Activated T-helper 1 cell treated with Interleukin-2 at 50 U/mL for 16 hours (primary cell): ENCODE measurements at places on chromosomes 1 and 21.

DNA sequence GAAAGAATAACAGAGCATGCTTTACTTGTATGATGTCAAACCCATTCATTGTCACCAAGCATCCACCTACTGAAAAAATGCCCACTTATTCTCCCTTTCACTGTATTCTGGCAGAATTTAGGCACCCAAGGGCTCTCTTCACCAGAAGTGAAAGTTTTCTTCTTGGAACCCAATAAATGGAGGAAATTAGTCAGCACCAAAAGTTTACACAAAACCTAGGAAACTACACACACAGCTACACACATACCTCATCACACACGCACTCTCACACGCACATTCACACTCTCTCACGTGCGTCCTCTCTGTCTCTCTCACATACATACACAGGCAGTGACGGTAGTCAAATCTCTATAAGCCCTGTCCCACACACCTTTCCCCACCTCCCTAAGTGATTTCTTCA is 37.6 kb downstream of the MCOLN2 start:
- DNase-seq, result no peak

DNA sequence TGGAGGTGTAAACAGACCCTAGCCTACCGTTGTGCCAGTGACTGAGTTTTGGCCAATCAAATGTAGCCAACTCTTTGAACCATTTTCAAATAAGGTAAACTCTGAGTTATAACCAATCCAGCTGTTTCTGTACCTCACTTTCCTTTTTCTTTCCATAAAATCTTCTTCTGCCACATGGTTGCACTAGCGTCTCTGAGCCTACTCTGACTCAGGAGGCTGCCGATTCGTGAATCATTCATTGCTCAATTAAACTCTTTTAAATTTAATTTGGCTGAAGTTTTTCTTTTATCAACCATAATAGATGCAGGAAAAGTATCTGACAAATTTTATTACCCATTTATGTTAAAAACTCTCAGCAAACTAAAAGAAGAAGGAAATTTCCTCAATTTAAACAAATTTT is 111.5 kb upstream of the LYPLAL1 start:
- no peak for DNase-seq

- no peak for DNase-seq
Observed at GRCh38 chr1:91201176-91201575, 179.3 kb upstream of the ZNF644 start.

- DNase-seq, result no peak
Observed at GRCh38 chr1:162369571-162369970, 7.1 kb downstream of the SPATA46 start.

DNA sequence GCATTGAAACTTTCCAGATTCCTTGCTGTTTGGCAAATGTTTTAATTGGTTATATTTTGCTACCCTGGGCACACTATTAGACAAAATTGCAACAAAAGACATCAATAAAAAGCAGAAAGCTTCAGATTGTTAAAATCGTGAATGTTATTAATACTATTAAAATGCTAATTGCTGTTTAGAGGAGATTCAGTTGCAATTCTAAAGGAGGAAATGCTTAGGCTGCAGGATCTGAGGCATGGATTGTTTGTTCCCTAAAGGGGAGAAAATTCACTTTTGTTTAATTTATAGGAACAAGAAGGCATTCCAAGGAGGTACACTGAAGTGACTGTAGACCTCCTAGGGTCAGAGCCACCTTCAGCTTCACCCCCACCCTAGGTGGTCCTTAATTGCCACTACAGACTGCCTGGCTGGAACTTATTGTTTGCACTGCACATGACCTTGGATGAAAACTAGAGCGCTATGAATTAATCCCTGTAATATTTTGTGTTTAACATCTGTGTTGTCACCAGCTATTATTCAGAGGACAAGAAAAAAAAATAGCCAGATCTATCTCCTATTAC is 1266.9 kb upstream of the ADGRL2 start:
- DNase-seq, result no peak

DNA sequence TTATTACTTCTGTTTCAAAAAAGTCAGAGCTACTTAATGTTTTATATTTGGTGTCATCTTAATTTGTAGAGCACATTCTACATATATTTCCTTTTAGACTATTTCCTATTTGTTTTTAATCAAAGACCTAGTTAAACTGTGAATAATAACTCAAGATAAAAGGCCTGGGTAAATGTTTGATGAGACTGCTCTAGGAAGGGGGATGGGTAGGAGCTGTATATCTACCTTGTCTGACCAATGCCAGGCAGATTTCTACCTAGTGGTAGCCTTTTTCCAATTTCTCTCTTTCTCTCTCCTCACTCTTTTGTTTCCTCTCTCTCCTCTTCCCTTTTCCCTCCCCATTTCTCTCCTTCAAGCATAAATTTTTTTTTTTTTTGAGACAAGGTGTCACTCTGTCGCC is 31.9 kb upstream of the IVNS1ABP start:
- no peak for DNase-seq

- no peak for DNase-seq
Observed at GRCh38 chr21:29194847-29195246, 64.4 kb downstream of the MAP3K7CL start.

DNA sequence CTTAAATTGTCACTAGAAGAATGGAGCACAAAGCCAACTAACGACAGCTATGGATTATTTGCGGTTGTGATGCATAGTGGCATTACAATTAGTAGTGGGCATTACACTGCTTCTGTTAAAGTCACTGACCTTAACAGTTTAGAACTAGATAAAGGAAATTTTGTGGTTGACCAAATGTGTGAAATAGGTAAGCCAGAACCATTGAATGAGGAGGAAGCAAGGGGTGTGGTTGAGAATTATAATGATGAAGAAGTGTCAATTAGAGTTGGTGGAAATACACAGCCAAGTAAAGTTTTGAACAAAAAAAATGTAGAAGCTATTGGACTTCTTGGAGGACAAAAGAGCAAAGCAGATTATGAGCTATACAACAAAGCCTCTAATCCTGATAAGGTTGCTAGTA is 13.5 kb downstream of the USP1 start:
- DNase-seq, result no peak

DNA sequence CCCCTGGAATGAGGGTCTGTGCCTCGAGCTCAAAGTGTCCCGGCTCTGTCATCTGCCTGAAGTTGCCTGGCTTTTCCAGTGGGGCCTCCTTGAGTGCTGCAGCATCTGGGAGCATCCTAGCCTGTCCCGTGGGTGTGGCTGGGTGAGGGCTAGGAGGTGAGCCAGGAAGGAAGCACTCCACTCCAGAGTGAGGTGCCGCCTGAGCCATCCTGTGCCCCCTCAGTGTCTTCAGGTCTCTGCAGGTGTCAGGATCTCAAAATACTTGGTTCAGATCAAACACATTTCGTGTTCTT is 11.5 kb downstream of the IBA57 start:
- DNase-seq, result no peak

- no peak for DNase-seq
Observed at GRCh38 chr1:229340496-229340895, 2.4 kb downstream of the CCSAP start.

- no peak for DNase-seq
Observed at GRCh38 chr21:41501919-41502318, 6.0 kb downstream of the TMPRSS2 start.

DNA sequence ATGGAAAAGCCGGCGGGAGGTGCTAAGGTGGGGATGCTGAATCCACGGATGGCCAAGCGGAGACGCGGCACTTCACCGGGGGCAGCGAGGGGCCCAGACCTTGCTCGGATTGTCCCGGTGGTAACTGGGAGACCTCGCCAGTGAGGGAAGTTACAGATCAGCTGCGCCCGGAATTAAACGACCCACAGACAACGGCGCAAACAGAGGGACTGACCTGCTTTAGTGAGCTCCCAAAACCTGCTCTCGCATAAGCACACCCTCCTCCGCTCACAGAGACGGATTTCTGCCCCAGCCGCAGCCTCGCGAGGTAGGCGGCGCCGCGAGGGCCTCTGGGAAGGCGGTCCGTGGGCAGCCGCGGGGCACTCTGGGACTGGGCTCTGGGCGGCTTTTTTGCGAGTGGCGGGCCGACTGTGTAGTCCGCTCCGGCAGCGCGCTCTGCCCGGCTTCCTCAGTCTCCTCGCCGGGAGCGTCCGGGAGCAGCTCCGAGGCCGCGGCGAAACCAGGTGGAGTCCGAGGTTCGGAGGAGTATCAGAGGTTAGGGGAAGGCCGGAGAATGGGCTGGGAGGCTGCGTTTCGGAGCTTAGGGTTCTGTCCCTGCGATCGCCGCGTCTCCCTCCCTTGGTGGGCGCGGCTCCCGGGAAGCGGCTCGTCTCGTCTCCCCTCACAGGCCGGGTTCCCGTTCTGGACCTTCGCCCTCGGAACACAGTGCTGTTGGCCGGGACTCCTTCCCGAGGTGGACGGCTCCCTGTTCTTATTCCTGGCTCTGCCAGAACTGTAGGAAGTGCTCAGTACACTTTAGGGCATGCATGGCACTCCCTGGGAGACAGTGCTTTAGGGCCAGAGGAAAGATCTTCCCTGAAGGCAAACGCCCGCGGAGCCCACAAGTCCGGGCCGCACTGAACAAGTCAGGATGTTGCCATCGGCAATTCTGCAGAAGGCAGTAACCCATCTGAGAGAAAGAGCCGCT is at the start of gene EXO5:
Gene EXO5, plus strand, starts transcription at position 393 of the 967 bp plus-strand sequence. CDS start 5,778 bp downstream, outside the sequence.
- DNase-seq, result peak; percentile 69

- no peak for DNase-seq
Observed at GRCh38 chr1:21955501-21956281, 18.6 kb upstream of the HSPG2 start.

DNA sequence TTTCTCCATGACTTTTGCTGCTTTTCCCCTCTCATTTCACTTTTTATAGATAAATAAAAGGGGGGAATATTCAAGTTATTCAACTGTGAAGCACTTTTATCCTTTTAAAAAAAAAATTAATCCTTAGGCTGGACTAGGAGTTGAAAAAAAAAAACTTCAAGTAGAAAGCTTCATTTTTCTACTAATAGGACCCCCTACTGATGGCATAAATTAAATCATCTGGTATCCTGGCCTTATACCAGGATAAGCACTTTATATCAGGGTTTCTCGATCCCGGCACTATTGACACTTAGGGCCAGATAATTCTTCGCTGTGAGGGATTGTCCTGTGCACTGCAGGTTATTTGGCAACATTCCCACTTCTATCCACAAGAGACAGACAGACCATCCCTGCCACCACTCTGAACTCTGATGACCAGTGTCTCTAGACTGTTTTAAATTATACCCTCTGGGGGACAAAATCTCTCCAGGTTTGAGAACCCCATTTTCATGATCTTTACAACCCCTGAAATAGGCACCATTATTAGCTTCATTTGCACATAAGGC is 17.6 kb downstream of the USP33 start:
- DNase-seq, result no peak

DNA sequence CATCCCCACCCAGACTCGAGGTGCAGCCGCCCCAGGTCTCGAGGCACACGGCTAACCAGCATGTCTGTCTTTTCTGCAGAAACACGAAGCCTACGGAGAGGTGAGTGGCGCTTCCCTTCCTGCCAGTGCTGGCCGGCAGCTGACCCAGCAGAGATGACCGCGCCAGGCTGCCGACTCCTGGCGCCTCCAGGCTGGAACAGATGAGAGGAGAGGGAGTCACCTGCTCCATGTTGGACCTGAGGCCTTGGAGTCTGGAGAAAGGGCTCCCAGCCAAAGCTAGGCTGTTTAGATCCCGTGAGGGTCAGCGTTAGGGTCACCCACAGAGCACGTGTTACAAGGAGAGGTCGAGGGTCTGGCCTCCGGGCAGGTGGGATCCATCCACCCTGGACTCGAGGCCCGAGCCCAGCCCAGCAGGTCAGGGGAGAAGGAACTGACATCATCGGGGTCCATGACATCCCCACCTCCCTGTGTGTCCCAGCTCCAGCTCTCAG is 14.9 kb downstream of the COL6A2 start:
- no peak for DNase-seq

- no peak for DNase-seq
Observed at GRCh38 chr1:76940571-76941335, 73.5 kb downstream of the ST6GALNAC5 start.

DNA sequence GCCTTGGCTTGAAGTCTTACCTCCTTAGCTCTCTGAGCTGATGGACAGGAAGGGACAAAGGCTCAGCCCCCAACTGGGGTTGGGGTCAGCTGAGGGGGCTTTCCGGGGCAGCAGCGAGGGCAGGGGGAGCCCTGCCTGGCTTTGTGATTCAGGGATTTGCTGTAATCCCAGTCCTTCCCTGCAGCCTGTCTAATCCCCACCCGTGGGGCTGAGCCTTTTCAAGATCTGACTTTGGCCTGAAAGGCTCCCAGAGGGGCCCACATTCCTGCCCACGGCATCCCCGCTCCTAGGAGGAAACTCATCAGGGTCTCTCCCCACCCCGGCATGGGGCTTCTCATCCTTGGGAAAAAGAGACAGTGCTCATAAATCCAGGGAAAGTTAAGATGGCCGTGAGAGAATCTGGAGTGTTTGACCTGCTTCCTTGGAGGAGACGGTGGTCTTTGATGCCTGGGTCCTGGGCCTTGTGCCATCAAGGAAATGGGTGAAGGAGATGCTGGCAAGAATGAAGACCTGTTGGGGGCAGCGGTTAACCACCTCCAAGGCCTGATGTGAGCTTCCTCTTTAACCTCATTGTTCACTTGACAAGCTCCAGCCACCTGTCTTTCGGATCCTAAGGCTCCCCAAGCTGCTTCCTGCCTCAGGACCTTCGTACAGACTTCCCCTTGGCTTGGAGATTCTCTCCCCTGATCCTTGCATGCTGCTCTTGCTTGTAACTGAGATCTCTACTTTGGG is 83.1 kb upstream of the WNT4 start:
- DNase-seq, result no peak

DNA sequence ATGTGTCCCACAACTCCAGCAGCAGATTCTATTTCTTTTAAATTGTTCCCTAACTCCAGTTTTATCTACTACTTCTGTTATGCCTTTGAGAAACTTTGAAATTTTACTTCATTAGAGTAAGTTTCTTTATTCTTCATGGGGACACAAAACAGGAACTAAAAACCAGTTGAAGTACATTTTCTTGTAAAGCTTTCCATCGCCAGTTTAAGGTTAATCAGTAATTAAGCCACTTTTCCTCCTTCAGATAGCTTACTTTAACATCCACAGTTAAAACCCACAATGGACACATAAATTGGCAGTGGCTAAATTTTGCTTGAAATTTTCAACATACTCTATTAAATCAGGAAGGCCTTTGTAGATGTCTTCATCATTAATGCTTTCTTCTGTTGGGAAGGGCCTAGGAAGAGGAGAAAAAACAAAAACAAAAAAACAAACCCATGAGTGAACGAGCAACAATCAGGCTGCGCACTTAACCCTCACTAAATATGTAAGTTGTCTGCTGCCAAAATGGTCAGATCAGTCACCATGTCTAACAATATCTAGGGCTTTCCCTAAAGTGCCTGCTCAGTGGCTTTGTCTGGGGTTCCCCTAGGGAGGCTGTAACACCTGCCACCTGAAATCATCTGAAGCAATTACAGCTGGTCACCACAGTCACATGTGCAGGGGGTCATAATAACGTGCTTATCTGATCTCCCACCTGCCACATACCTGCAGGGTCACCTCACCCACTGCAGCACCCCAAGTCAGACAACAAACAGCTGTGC is 187.9 kb downstream of the VAV3 start:
- no peak for DNase-seq

DNA sequence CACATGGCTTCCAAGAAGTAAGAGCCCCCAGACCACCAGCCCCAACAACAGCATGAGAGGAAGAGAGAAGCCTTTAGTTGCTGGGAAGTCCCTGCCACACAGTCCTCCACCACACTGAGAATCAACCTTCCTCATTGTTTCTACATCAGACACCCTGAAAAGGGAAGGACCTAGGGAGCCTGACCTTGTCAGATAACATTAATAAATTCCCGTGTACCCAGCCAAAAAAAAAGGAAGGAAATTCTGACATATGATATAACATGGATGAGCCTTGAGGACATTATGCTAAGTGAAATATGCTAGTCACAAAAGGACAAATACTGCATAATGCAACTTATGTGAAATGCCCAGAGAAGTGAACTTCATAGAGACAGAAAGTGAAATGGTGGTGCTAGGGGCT is 65.6 kb upstream of the ARHGAP29 start:
- DNase-seq, result no peak
